ENCODE measurements at places on chromosomes 7 and 10.

- DNase-seq: no peak
Observed at GRCh38 chr7:124428781-124429180, 336.8 kb downstream of the GPR37 start.

DNA sequence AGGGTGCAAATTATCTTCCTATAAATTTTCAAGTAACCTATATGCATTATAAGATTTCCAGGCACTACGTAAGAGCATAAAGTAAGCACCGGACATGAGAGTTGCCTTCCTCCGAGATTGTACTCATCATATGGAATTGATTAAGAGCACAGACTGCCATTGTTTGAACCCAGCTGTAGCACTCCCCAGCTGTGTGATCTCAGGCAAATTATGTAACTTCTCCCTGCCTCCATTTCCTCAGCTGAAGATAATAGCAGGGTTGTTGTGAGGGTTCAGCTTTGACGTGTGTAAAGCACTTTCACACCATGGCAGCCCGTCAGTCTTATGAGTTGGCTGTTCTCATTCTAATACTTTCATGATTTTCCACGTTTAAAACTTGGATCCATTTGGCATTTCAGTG, 122.6 kb downstream of the ITIH5 start:
- DNase-seq: no peak

- DNase-seq: no peak
Observed at GRCh38 chr7:42198974-42199668, 37.9 kb downstream of the GLI3 start.

DNA sequence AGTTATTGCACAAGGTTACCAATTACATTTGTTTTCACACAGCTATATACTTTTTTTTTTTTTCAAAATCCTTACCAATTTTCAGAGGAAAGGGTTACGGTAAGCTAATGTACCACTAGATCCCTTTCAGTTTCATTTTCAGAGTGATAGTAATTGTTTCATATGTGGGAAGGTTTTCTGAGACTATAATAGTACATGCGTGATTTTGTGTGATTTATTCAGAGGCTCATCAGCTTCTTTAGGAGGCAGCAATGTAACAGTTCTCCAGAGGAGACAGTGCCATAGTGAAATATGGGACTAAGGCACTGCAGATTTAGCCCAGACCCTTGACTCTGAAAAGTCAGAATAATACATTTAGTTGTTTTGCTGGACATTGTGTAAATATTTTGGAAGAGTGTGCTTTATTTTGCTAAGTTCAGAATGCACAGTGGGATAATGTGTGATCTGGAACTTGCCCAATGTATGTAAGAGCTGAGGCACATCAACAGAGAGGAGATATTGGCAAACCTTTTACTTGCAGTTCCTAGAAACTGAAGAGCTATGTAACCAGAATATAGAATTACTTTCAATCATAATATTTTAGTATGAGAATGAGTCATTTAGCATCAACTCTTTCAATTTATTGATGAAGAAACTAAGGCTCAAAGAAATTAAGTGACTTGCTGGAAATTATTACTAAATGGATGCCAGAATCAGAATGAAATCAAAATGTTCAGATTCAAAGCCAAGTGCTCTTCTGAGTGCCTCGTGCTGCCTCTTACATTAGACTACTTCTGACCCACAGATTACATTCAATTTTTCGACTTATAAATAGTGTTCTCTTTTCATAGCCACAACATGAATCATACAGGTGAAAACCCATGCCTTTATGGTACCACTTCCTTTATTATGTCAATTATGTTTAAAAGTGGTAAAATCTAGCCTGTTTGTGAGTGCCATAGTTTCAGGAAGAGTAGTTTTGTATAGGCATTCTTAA, 207.7 kb upstream of the TEX47 start:
- DNase-seq: no peak

- no peak for DNase-seq
Observed at GRCh38 chr7:142863891-142864685, 9.2 kb downstream of the EPHB6 start.

- no peak for DNase-seq
Observed at GRCh38 chr7:98283127-98283886, 1.8 kb downstream of the BRI3 start.

GRCh38 chr10:119005362-119006043, 24.0 kb upstream of the NANOS1 start:
- DNase-seq: no peak

GRCh38 chr10:33195608-33196376, 138.7 kb downstream of the NRP1 start:
- no peak for DNase-seq

GRCh38 chr7:6271694-6272440, 557 bp downstream of the CYTH3 start:
- no peak for DNase-seq

- no peak for DNase-seq
Observed at GRCh38 chr10:14611968-14612693, 162.6 kb downstream of the FAM107B start.

- no peak for DNase-seq
Observed at GRCh38 chr7:69610374-69611084, 12.3 kb downstream of the AUTS2 start.

GRCh38 chr7:158934628-158935027, 78.3 kb downstream of the DYNC2I1 start:
- no peak for DNase-seq

- no peak for DNase-seq
Observed at GRCh38 chr10:55358539-55358938, 557.5 kb upstream of the PCDH15 start.

DNA sequence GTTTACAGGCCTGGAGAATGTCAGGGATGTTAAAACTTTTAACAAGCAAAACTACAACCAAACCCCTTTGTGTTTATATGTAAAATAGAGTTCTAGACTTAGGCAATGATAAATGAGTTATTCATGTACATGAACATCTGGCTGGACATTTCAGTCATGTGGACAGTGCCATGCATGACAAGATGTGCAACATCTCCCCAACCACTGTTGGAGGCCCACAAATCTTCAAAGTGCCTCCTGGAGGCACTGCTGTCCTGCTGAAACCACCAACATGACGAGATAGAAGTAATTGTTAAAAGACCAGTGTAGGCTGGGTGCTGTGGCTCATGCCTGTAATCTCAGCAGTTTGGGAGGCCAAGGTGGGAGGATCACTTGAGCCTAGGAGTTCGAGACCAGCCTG, 18.4 kb downstream of the PPIA start:
- DNase-seq: no peak

GRCh38 chr7:92809397-92809759, 27.0 kb downstream of the CDK6 start:
- no peak for DNase-seq

DNA sequence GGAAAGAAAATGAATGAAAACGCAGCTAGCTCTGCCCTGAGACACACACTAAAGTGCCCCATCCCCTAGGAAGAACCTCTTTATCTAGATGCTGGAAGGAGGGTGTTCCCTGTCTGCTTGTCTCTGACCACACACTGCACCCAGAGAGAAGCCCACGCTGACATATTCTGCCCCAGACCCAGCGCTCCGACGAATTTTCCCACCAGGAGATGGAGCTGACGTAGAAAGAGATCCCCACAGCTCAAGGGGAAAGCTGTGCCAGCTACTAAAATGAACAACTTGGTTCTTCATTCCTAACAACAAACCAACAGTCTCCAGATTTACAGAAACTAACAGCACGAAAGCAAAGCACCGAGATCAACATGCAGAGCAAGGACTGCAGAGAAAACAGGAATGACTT, 73.3 kb downstream of the KIAA1549 start:
- no peak for DNase-seq

DNA sequence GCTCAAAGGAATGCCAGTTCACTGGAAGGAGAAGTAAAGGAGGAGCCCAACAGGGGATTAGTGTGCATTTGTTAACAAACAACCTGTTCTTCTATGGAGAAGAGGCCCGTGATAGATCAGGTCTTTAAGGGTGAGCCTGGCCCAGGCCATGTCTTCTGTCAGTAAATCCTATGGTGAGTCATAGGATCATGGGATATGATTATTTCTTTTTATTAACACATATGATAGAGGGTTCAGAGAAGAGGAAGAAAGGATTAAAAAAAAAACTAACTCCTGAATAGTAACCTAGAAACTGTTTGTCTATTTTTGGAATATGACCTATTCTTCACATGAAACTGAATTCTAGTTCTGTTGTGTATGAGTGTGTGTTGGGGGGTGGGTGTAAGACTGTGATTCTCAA, 70.4 kb downstream of the GPR158 start:
- no peak for DNase-seq

GRCh38 chr10:48788554-48788953, 103.9 kb downstream of the WDFY4 start:
- DNase-seq: no peak

DNA sequence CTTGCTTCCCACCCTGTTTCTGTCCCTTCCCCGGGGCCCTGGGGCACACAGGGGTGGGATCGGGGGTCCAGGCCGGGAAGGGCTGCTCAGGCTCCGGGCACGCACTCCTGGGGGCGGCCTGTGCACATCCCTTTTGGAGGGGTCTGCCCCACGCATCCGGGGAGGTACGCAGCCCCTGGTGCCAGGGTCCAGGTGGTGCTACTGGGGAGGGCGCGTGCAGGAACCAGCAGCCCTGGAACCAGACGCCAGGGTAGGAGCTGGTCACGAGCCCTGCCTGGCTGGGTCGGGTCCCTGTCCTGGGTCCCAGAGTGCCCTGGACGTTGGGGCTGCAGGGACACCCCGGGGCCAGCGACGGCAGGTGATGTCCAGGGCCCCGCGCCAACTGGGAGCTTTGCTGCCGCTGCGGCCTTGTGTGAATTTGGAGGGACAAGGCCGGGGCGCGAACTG, 53.4 kb downstream of the GLRX3 start:
- no peak for DNase-seq

DNA sequence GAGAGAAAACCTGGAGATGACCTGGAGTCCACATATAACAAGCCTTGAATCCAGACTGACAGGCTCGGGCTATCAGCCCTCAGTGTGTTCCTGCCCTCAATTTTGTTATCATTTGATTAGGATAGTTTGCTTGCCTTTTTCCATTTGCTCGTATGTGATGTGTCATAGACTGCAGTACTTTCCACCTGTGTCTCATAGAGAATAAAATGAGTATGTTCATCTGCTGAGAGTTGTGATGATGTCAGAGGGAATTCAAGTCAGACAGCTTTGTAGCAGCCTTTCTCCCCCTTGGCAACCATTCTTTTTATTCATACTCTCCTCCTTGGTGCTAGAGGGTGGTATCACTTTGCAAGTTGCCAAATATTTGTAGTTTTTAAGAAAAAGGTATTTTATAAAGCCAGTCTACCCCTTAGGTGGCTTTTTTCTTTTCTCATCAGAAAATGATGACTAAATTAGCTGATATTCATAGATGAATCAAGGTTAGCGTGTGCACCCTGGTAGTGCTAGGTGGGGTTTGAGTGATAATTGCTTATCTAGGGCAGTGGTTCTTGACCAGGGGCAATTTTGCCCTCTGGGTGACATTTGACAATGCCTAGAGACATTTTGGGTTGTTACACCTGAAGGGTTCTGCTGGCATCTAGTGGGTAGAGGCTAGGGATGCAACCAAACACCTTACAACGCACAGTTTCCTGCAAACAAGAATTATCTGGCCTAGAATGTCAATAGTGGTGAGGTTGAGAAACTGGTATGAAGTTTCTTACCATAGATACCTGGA, 5.4 kb downstream of the SGPL1 start:
- no peak for DNase-seq

- no peak for DNase-seq
Observed at GRCh38 chr7:133367561-133367960, 114.7 kb downstream of the EXOC4 start.

DNA sequence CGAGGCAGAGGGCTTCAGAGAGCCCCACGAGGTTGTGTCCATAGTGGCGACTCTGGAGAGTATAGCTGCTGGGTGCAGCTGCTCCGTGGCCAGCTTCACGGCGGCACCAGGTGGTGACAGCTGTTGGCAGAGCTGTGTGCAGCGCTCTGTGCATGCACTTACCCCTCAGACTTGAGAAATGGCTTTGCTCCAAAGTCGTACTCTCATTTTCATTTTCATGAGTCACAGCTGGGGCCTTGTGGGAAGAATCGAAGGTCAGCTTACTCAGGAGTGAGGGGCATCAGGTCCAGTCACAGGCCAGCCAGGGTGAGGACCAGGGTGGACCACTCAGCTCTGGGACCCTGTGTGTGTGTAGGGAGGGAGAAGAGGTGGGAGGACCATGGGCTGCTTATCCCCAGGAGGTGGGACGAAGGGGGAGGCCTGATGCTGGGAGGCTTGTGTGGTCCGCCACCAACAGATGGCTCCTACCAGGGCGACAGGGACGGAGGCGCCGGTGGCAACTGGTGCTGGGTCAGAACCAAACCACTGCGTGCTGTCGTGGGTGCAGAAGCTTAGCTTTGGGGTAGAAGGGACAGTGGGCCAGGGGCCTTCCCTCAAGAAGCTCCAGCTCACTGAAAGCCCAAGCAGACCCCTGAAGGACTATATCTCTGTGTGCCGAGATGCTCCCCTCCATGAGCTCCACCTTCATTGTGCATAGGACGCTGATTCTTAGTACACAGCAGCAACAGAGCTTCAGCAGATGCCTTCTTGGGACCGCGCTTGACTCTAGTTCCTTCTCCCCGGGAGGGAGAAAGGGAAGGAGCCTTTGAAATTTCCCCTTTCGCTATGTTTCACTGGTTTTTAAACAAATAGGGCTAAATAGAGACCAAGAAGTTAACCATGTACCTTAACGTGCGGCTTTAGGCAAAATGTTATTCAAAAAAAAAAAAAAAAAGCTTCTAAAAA, 225.0 kb downstream of the CELF2 start:
- no peak for DNase-seq

DNA sequence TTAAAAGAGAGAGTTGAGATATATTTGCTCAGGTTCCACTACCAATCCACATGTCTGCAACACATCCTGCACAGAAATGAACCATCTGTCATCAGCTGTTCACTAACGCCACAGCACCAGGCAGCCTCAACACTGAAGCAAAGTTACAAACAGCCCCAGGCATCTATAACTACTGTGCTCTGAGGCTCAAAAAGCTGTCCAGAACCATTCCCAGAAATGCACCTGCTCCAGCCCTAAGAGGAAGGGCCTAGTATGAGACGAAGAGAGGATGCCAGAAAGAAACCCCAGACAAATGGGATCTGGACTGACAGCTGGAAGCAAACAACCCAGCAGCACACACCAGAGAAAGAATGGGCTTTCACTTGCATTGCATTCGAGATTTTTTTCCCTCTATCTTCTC, 159.3 kb downstream of the ELMO1 start:
- no peak for DNase-seq

- no peak for DNase-seq
Observed at GRCh38 chr7:17632384-17632783, 307.9 kb downstream of the SNX13 start.

DNA sequence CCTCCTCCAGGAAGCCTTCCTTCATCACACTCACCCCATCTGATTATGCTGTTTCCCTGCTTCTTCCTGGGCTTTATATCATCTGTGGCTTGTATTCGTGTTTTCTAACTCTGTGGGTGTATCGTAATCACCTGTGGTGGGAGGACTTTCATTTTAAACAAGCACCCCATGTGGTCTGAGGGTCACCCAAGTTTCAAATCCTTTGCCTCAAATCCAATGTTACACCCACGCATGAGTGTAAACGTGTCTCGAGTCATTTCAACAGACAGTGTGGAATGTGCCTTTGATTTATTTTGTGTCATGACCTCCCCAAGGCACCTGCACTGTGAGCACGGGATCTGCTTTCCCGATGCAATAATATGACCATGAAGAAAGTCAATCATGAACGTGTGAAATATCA, 17.5 kb upstream of the LYZL2 start:
- DNase-seq: no peak
